K562 (cell line): ENCODE measurements at places on chromosomes 5 and 9.

GRCh38 chr5:135318924-135319323 is 80.1 kb downstream of the MACROH2A1 start:
- no peak for DNase-seq

DNA sequence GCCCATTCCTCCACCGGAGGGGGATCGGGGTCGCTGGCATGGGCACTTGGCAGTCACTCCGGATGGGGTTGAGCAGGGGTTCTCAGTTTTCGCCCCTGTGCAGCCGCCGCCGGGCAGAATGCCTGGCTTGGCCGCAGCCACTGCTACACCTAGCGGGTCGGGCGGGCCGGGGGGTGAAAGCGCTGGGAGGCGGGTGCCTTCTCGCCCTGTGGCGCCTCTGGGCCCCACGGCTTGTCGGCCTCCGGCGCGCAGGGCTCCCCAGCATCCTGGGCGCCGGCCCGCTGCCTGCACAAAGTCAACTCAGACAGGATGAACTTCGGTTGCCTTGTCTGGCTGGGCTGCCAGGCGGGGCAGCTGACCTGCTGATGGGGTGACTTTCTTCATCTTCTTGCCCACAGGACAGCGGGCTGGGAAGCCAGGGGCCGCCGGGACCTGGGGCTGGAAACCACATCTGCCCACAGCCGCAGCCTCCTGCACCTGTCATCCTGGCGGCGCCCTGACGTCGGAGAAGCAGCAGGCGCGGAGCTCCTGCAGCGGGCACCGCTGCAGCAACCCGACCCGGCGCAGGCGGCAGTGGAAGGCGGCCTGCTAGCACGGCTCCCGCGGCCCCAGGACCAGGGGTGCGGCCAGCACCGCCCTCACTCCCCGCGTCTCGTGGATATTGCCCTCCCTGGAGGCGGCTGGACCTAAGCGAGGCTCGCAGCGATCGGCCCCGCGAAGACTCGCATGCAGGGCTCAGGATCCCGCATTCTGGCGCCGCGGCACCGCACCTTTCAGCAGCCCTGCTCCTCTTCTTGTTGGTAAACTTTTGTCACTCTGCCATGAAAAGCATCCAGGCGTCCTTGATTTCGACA is 1.3 kb upstream of the ANKRD18A start:
- DNase-seq, result no peak

- no peak for DNase-seq
Measured at GRCh38 chr5:66570201-66570600, 26.0 kb upstream of the MAST4 start.

DNA sequence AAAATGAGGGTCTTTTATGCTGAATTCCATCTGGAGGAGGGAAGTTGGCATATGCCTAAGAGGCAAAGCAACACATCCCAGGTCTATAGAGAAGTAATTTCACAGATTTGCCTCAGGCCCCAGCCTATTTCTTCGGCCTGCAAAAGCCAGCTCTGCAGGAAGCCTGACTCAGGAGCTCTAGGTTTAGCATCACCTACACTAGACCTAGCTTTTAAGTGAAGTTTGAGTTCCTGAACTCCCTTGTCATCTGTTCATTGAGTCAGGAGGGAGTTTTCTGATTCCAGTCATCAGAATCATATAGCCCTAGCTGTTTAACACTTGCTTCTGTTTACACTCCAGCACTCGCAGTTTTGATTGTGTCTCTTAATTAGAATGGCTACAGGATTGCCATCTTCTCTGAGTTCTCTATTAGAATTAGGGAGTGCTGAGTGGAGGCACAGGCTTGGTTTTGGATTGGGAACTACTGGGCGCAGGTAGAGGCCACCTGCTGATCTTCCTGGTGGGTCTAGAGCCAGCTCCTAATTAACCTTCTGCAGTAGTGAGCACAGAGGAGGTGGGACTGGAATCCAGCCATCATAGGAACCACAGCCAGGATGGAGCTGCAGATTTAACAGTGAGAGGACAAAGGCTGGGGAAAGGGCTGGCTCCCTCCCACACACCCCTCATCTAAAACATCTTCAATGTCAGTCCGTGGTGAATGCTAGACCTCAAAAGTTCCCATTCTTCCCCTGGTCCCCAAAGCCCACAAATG is 179.5 kb downstream of the TRIO start:
- DNase-seq, result no peak

DNA sequence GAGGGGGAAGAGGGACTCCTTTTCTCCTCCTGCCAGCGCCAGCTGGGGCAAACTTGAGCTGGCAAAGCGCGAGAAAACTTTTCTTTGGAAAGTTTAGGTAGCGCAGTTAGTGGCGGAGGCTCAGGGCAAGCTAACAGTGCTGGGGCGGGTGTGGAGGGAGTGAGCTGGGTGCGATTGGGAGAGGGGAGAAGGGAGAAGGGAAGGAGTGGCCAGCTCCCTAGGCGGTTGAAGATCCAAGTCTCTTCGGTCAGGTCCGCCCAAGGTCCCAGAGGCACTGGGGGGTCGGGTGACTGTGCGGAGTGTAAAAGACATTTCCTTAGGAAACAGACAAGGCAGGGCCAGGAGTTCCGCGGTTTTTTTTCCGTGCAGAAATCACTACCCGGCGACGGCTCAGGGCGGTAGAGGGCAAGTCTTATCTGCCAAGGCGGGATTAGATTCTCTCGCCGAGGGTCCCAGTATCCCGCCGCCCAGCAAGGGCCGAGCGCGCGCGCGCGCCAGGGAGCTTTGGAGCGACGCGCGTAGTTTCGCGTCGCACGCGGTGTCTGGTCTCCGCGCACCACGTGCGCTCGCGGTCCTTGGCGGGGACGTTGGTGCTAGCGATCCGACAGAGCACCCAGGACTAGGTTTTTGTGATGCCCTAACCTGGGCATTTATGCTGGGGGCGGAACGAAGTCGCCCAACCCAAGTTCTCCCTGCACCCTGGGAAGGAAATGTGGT is 33.6 kb upstream of the NFIB start:
- no peak for DNase-seq

- no peak for DNase-seq
Measured at GRCh38 chr9:2407450-2407849, 214.1 kb upstream of the VLDLR start.
